ENCODE measurements at places on chromosomes 7 and 10.

- no peak for DNase-seq
These were observed 181.6 kb upstream of the HDAC9 start for GRCh38 chr7:18313965-18314364.

DNA sequence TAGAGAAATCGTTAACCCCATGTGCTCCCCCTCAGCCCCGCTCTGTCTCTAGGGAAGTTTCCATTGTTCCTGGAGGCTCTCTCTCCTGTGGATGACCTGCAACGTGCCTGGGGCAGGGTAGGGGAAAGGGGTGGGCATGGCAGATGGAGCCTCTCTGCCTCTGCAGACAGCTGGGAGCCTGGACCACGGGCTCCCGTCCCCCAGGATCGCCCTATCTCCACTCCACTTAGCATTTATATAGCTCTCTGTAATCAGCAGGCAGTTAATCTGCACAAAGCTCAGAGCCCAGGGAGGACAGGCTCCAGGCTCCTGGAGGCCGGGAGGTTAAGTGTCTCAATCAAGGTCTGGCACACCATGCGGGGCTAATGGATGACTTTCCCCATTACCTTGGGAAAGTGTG lies 369.7 kb downstream of the PLXNA4 start:
- DNase-seq = no peak

GRCh38 chr10:5550621-5551530 lies 26.1 kb downstream of the CALML3 start:
- no peak for DNase-seq

GRCh38 chr7:131933751-131934289 lies 377.4 kb upstream of the PODXL start:
- DNase-seq = no peak

GRCh38 chr10:34626158-34626880 lies 188.8 kb downstream of the PARD3 start:
- no peak for DNase-seq

DNA sequence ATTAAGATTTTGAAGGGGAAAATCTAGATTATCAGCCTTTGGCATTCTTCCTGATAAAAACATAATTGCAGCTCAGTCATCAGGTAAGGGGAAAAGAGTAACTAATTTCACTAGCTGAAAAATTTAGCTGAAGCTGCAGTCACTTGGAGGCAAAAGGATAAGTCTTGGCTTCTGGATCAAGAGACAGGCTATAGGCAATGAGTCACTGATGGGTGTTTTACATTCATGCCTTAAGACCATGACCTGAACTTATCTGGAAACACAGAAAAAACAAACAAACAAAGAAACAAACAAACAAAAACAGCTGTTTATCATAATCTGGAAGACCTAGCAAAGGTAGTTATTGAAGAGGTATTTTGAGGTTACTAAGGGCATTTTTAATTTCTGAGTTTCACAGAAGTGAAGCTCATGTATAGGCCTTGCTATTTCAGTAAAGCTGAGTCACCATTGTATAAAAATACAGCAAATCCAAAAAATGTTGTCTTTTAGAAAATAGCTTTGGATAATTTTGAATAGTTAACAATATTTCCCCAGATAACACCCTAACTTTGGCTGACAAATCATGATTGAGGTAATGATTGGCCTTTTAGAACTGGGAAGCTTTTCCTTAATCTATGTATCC lies 40.3 kb downstream of the ZNF22 start:
- no peak for DNase-seq

DNA sequence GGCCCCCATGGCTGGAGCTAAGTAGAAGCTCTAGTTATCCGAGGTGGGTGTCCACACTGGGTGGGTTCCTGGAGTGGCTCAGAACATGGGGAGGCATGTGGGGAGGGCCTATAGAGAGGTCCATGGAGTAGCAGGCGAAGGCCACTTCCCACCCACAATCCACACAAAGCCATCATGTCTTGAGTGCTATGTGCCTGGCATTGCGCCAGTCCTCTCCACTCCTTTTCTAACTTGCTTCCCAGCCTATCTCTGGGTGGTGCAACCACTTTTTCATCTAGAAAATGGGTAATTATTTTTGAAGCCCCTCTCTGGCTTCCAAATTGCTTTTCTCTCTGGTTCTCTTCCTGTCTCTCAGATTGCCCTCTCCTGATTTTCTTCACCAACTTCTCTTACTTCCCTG lies 263.6 kb downstream of the PHTF2 start:
- DNase-seq = no peak

GRCh38 chr7:132160611-132161532 lies 415.4 kb downstream of the PLXNA4 start:
- DNase-seq = no peak

DNA sequence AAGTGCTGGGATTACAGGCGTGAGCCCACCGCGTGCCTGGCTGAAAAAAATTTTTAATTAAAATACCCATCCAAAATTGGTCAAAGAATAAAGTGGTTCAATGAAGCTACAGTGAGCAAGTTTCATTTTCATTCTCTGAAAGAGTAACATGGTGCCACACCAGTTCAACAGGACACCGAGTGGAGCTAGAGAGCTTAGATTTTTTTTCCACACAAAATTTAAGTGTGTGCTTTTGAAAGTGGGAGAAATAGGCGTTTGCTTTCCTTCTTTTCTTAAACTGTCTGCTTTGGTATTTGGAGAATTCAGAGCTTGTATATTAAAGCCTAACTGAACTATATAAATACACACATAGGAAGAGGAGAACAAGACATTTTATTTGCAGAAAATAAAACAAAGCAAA lies 43.4 kb downstream of the BPGM start:
- no peak for DNase-seq

GRCh38 chr10:87559392-87559791 lies 54.7 kb downstream of the MINPP1 start:
- DNase-seq = no peak

DNA sequence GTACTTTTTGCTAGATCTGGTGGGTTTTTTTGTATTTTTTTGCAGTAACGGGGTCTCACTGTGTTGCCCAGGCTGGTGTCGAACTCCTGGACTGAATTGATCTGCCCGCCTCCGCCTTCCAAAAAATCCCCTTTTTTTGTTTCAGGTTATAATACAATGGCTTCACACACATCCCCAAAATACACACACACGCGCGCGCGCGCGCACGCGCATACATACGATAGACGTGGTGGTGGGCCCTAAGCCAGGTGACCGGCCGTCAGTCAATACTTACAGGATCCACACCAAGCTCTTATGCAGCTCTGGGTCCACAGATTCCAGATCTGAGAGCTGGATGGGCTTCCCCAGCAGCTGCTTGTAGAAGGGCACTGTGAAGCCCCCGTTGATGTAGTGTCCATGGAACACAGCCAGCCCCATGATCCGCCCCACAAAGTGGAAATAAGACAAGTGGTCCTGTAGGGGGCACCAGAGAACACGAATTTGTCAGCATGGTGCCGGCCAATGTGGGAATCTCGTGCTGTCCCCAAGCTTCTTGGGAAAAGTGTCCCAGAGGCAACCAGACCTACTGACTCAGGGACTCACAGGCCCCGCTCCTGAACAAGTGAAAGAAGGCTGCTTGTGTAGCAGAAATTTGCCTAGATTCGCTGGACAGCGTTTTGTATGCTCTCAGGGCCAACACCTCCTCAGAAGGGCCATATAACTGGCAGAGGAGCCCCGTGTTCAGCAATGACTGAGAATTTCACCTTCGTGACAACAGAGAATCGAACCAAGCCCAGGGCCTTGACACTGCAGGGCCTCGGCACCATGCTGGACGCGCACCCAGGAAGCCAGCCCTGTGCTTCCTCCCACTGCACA lies 103.6 kb downstream of the SMURF1 start:
- no peak for DNase-seq

All from activated gamma-delta T cell (primary cell).